ENCODE measurements at places on chromosomes 6 and 20.

GRCh38 chr6:15773806-15774410 is 111.1 kb upstream of the DTNBP1 start:
- no peak for DNase-seq

GRCh38 chr6:31581434-31582229 is 592 bp downstream of the LTB start:
- DNase-seq: no peak

GRCh38 chr6:163679753-163680152 is 265.2 kb downstream of the QKI start:
- no peak for DNase-seq

DNA sequence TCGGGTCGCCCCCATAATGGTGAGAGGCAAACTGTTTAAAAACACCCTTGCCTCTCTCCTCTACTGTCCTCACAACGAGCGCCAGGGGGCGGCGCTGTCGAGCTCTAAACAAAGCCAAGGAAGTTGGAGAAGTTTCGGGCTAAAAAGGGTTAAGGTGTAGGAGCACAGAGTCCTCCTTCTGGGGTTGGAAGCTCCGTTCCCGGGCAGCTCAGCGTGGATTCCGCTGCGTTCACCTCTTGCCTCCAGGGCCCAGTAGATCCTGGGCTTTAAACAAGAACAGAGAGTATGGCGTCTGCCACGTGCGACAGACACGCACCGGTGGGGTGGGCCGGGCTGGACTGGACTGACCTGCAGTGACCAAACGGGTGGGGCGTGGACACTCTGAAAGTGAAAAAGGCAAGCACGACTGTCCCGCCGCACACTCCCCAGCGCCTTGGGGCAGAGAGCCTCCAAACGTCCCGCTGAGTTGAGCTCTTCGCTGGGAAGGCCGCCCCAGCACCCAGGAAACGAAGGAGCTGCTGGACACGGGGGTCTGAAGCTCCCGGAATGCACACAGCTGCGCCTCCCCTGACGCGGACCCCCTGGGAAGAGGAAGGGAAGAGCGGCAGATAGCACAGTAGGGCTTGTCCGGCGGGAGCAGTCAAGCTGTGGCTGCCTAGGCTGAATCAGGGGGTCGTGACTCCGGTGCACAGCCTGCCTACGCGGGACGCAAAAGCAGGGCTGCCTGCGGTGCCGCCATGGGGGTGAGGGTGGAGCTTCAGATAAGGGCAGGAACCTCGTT is 1.6 kb upstream of the THBD start:
- DNase-seq: no peak

- no peak for DNase-seq
Observed at GRCh38 chr20:6017880-6018279, 36.0 kb downstream of the LRRN4 start.

- DNase-seq: no peak
Observed at GRCh38 chr20:20031790-20032189, 14.6 kb downstream of the NAA20 start.

- DNase-seq: no peak
Observed at GRCh38 chr6:130895516-130895915, 68.3 kb downstream of the SMLR1 start.

DNA sequence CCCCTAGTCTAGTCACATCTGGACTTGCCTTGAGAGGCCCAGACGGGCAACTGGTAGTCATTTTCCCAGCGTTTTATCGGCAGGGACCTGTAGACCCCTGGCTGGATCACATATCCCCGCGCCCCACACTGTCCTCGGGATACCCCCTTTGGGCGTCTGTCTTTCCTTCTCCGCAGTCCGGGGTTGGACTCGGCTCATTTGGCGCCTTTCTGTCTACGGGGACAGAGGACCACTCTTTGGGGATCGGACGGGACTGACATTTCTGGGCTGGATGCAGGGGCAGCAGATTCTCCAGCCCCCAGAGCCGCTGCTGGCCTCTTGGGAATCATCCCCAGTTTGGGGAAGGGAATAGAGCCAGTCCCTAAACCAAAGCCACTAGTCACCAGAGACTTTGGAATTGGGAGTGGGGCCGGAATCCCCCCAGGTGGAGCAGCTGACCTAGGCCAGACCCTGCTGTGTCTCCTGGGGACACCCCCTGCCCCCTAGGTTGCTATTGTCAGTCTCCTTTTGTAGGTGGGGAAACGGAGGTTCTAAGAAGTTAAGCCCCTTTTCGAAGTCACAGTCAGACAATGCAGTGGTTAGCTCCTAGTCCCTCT is 734 bp downstream of the FAM110A start:
- DNase-seq: no peak
